Stimulated activated naive CD4-positive, alpha-beta T cell (primary cell): ENCODE measurements at places on chromosomes 3 and 15.

- DNase-seq = no peak
Observed at GRCh38 chr15:82999426-82999825, 12.0 kb downstream of the C15orf40 start.

GRCh38 chr3:177906126-177906511 lies 630.1 kb upstream of the KCNMB2 start:
- DNase-seq = no peak

DNA sequence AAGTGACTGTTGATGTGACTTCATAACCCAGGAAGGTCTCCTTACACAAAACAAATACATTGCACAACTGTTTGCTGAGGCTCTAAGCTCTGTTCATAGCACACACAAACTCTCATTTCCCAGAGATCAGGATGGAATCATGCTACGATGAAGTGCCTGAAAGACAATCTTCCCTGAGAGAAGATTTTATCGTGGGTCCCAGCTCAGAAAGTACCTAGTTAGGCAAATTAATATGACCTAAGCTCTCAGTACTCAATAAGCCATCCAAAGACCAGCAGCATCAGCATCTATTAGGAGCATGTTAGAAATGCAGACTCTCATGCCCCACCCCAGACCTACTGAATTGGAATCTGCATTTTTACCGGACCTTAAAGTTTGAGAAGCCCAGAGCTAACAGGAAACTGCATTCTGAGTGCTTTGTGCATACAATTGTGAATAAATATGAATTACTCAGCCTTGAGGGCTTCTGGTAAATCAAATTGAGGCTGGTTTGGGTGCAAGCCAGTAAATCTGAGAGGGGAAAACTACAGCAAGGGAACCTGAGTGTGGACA lies 161.5 kb upstream of the C2CD4B start:
- no peak for DNase-seq

DNA sequence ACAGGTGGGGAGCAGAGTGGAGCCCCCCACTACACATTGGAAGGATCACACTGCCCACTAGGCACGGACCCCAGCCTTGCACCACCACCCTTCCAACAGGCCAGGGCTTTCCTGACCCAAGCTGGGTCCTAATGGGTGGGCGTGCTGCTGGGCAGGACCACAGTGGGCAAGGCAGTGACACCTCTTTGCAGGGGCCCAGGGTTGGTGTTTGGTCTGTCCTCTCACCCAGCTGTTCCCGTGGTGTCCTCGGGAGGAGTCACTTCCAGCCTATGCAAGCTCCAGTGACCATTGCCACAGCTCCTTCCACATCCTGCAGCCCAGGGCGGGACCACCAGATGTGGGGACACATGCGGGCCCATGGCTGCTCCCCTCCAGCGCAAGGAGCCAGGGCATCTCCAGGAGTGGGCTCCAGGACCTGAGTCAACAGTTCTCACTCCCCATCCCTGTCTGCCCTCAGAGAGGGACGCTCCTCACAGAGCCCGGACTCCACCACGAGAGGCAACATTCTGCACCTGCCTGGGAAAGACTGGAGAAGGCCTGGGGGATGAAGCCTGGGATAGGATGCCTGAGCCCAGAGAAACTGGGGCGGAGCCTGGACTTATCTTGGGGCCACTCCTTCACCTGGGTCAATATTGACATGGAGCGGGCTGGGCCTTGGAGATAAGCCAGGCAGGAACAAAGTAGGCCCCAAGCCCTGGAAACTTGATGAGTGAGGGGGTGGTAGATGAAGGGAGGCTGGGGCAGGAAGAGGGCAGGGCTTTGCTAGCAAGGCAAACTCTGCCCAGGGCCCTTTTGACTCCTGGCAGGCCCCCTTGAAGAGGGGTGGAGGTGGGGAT lies 3.9 kb upstream of the VILL start:
- no peak for DNase-seq

- no peak for DNase-seq
Observed at GRCh38 chr3:10515396-10515795, 10.0 kb upstream of the ATP2B2 start.

GRCh38 chr3:40681658-40682055 lies 156.9 kb downstream of the ZNF621 start:
- no peak for DNase-seq
